ENCODE measurements at places on chromosomes 2 and 18. TPM values are rescaled to one million over a fixed set of nuclear protein-coding genes. Genes with fewer than 3 reads are reported as not detected.

Gene AGFG1
- total RNA-seq: 30.2 TPM

Gene FSIP2
- total RNA-seq: 0.65 TPM

Gene ALPG
- not detected for total RNA-seq

DNA sequence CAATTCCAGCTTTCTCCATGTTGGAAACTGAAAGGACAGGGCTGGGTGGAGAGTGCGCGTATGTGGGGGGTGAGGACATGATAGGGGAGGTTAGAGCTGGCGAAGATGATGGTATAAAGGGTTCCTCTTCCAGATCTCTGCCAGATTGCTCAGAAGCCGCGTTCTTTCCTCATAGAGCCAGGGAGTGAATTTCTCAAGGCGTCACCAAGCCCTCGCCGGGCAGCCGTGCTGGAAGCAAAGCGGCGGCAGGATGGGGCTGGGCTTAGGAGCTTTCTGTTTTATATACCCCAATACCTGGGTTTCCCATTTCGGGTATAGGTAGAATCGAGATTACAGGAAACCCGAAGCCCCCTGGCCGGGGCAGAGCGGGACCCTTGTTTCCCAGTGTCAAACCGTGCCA lies 43.8 kb downstream of the DDX18 start:
- H3K4me1 ChIP-seq: no peaks in the 10 kb centered on the region
- H3K27ac ChIP-seq: no peak overlapping the region
- H3K27me3 ChIP-seq: peaks cover 5% of the 10 kb centered on the region
- no peak for DNase-seq
- H3K4me3 ChIP-seq: no peak overlapping the region

- H3K4me1 ChIP-seq: no peaks in the 10 kb centered on the region
- no peaks in the 10 kb centered on the region for H3K27me3 ChIP-seq
- H3K4me3 ChIP-seq: no peak overlapping the region
Measured at GRCh38 chr2:122754561-122754960, 999.1 kb downstream of the TSN start.

DNA sequence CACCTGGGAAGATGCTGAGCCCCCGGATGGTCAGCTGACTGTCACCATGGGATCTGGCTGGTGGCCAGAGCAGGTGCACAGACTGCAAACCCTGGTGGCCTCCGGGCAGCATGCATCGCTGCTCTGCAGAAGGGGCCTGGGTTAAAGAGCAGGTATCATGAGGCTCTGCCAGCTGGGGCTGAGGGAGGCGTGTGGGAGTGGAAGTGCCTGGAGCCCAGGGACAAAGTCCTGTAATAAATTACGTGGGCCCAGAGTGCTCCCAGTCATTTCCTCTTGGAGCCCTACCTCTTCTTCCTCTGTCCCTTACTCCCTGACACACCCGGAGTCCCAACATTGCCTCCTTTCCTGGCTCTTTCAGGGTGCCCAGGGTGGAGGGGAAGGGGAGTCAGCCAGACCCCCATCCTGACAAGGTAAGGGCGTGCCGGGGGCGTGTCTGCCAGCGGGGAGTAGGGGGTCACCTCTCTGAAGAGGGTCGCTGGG lies at the start of gene MYO7B:
Gene MYO7B (plus strand): TSS at position 262 of the 480 bp plus-strand sequence. CDS start 24,040 bp downstream, outside the sequence.
- no peaks in the 10 kb centered on the region for H3K36me3 ChIP-seq
- no peak within 1 kb of the TSS for H3K4me3 ChIP-seq
- H3K27me3 ChIP-seq: no peaks in the 10 kb centered on the region
- H3K27ac ChIP-seq: no peak within 1 kb of the TSS
- no peak for DNase-seq

DNA sequence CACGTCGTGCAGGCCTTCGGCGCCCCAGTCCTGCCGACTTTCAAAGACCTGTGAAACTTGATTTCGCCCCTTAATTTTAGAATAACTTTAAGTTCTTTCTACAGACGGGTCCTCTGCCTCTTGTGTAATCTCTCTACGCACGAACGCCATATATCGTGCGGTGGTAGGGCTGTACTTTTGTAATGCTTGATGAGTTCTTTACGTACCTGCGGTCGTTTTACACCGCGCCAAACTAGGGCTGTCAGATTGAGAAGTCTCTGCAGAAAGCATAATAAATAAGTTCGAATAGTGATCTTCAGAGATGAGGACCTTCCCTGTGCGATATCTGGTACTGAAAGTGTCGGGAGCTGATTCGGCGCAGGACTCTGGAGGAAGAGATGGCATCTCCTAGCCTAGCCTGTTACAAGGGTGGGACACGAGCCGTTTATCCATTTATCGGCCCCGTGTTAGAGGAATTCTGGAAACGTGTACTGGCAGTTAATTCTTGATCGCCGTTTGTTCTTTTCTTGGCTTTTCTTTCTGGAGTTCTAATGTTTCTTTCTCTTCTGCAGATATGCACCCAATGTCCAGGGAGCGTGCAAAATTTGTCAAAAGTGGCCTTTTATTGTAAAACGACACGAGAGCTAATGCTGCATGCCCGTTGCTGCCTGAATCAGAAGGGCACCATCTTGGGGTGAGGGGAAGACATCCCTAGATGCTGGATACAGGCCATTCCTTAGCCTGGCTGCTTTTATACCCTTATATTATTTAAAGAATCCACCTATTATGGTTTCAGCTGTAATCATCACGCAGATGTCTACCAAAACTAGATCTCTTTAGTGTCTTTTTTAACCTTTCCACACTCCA lies 781 bp upstream of the SLC5A6 start:
- H3K27ac ChIP-seq: peak overlapping the region; percentile 93
- H3K36me3 ChIP-seq: no peaks in the 10 kb centered on the region
- H3K4me3 ChIP-seq: peak overlapping the region; percentile 83

DNA sequence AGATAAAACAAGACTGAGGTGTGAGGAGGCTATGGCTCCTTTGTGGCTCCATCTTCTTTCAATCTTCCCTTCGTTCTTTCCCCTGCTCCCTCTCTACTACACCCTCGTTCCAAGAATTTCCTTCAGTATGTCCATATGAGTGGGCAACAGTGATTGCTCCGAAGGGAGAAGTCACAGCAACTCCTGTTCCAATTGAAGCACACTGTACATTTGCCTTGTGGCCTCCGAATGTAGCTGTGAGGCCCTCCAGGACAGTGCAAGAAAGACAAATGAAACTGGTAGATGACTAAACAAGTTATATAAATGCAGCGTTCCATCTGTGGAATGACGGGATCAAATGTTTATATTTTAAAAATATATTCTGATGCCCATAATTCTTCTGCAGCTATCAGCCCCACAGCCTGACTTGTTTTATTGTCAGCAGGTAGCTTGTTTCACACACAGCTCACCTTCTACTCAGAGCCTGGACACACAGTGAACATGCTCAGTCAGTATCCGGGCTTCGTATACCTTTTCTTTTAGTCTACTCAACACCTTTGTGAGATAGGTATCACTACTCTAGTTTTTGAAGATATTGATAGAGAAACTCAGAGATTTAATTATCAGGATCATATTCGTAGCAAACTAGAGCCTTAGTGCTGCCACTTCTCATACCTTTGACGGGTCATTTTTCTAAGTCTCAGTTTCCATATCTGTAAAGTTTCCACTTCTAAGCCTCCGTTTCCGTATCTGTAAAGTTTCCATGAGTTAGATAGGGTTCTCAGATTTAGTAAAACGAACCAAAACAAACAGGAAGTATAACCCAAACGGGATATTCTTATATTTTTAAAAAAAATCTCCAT lies 216.7 kb upstream of the STON1 start:
- H3K27me3 ChIP-seq: no peaks in the 10 kb centered on the region
- H3K27ac ChIP-seq: no peak overlapping the region
- H3K4me1 ChIP-seq: peaks cover 10% of the 10 kb centered on the region

- peaks cover 10% of the 10 kb centered on the region for H3K36me3 ChIP-seq
- H3K27me3 ChIP-seq: no peaks in the 10 kb centered on the region
- H3K27ac ChIP-seq: peak overlapping the region; percentile 12
- DNase-seq: no peak
- no peak overlapping the region for H3K4me3 ChIP-seq
- peaks cover 35% of the 10 kb centered on the region for H3K4me1 ChIP-seq
Measured at GRCh38 chr2:200652158-200652557, 66.3 kb downstream of the AOX1 start.

- no peaks in the 10 kb centered on the region for H3K4me1 ChIP-seq
- no peak for DNase-seq
- H3K27ac ChIP-seq: no peak overlapping the region
Measured at GRCh38 chr2:227125506-227125905, 38.5 kb downstream of the COL4A4 start.

- no peak overlapping the region for H3K4me3 ChIP-seq
- no peak for DNase-seq
- H3K27ac ChIP-seq: no peak overlapping the region
- H3K36me3 ChIP-seq: no peaks in the 10 kb centered on the region
- no peaks in the 10 kb centered on the region for H3K27me3 ChIP-seq
Measured at GRCh38 chr2:10330700-10331026, 28.0 kb downstream of the HPCAL1 start.

DNA sequence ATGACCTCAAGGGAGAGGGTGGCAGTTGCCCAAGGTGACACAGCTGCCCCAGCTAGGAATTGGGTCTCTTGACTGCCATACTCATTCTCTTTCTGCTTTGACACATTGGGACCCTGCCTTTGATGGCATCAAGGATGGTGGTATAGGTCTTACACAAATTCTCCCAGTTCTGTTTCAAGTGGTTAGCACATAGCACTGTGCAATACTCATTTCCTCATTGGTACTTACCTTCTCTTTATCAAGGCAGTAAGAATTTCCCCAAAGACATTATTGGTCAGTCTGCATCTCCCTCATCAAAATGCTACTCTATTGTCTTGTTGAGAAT lies 35.9 kb upstream of the CCDC93 start:
- H3K4me3 ChIP-seq: no peak overlapping the region
- H3K4me1 ChIP-seq: no peaks in the 10 kb centered on the region
- no peak for DNase-seq
- H3K36me3 ChIP-seq: no peaks in the 10 kb centered on the region
- no peak overlapping the region for H3K27ac ChIP-seq

- H3K36me3 ChIP-seq: no peaks in the 10 kb centered on the region
- no peak for DNase-seq
- no peak overlapping the region for H3K27ac ChIP-seq
- H3K4me1 ChIP-seq: no peaks in the 10 kb centered on the region
- H3K27me3 ChIP-seq: no peaks in the 10 kb centered on the region
- H3K4me3 ChIP-seq: no peak overlapping the region
Measured at GRCh38 chr2:119914266-119914665, 98.6 kb upstream of the EPB41L5 start.

All from pancreas (tissue), 10 donors.